Stimulated activated CD8-positive, alpha-beta memory T cell treated with anti-CD3 and anti-CD28 coated beads, Interleukin-7, amount 100 ng/mL, for 48 hours (primary cell): ENCODE measurements at places on chromosomes 1 and 21.
A peak's percentile ranks its signal among the peaks of the same experiment; 100 is the strongest.

GRCh38 chr1:118158924-118159323 is 26.1 kb downstream of the SPAG17 start:
- no peak for DNase-seq

DNA sequence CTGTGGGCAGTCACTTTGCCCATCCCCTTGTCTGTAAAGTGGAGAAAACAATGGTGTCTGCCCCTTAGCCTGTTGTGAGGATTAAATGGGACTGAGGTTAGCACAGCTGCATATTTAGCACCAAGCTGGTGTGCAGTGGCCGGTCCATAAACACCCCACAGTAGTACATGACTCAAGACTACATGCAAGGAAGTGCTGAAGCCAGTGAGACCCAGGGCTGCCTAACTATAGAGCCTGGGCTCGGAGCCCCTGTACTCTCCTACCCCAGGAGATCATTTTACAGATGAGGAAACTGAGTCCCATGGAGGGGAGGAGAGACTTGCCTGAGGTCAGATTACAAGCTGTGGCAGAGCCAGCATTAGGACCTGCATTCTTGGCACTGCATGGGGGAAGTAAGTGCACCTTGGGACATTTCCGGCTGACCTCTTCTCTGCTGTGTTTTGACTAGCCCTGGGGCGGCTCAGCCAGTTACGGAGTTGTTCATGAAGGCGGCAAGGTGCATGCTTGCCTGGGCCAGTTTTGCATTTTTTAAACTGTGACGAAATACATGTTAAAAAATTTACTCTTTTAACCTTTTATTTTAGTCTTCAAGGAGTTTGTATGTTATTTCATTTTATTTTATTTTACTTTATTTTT is 3.2 kb downstream of the SERINC2 start:
- no peak for DNase-seq

GRCh38 chr1:35097224-35097623 is 18.0 kb downstream of the ZMYM1 start:
- DNase-seq = no peak

DNA sequence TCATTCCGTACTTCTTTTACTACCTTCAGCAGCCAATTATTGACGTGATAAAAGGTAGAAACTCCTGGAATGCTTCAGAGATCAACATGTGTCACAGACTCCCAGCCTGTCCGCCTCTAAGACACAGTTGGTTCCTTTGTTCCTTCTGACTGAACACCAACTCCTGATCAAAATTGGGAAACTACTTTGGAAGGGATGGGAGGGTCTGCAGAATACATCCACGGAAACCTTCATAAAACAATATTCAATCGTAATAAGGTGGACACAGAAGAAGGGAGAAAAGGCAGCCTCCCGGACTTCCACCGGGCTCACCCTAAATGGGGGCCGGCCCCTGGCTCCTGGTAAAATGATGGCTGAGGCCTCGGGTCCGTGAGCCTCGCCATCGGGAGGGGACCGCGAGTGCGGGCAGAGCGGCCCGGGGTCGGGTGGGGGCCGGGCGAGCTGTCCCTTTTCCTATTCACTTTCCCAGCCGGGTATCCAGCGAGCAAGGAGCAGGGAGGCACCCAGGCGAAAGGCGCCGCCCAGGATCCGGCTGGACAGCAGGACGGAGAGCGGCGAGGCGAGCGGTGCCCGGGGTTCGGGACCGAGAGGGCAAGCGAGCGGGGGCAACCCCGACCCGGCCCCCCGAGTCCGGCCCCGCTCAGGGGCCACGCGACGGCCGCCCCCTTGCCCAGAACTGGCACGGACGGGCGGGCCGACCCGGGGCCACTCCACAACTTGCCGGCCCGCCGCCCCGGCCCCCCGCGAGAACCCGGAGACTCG is 805 bp downstream of the NRIP1 start:
- DNase-seq = no peak

DNA sequence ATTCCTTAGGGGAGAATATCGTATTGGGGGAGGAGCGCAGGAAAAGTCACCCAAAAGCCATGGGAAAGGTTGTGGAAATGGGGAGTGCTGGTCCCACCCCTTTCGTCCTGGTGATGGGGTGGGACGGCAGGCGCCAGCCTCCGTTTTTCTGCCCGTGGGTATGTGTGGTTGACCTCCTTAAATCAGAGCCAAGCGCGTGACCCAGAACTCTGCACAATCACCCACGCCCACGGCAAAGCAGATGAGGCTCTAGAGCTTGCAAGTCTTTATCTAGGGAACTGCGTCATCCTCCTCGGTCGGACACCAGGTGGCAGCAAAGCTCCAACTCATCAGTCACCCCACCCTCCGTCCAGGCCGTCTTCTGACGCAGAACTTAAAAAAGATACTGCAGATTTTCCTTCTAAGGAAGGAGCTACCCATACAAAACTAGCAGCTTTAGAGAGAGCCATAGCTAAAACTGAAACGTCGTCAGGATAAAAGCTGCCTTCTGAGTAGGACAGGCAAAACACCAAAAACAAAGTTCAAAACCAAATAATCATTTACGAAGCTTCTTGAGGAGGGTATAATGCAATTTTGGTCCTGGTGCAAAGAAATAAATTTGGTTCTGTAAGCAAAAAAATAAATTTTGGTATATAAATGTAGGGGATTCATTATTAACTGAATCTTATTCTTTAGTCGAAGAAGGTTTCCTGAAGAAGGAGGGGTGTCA is 62.0 kb downstream of the TBX19 start:
- peak; percentile 87 for DNase-seq
